ENCODE measurements at places on chromosomes 13 and 19.

- no peak for DNase-seq
Observed at GRCh38 chr13:20939662-20940061, 37.1 kb upstream of the XPO4 start.

- no peak for DNase-seq
Observed at GRCh38 chr13:44389060-44389666, 15.5 kb downstream of the SERP2 start.

- no peak for DNase-seq
Observed at GRCh38 chr19:11356676-11357550, 1.7 kb downstream of the PLPPR2 start.

- no peak for DNase-seq
Observed at GRCh38 chr19:51681286-51681941, 11.7 kb upstream of the SPACA6 start.

- DNase-seq, result no peak
Observed at GRCh38 chr13:99299920-99300341, 7.3 kb downstream of the GPR183 start.

- no peak for DNase-seq
Observed at GRCh38 chr13:49975826-49976225, 21.0 kb upstream of the TRIM13 start.
